ENCODE measurements at places on chromosomes 7 and 10.
A peak's percentile ranks its signal among the peaks of the same experiment; 100 is the strongest.

- DNase-seq = no peak
Measured at GRCh38 chr10:118213436-118213835, 128.7 kb downstream of the FAM204A start.

- no peak for DNase-seq
Measured at GRCh38 chr10:1467334-1468076, 269.8 kb downstream of the ADARB2 start.

- no peak for DNase-seq
Measured at GRCh38 chr10:119701861-119702260, 24.0 kb upstream of the INPP5F start.

- DNase-seq = no peak
Measured at GRCh38 chr7:152467225-152467624, 31.4 kb upstream of the KMT2C start.

- no peak for DNase-seq
Measured at GRCh38 chr7:77771901-77772300, 26.3 kb downstream of the TMEM60 start.

GRCh38 chr7:66142334-66142733, 27.7 kb downstream of the CRCP start:
- no peak for DNase-seq

- no peak for DNase-seq
Measured at GRCh38 chr10:130357226-130357625, 221.0 kb downstream of the GLRX3 start.

- DNase-seq = no peak
Measured at GRCh38 chr7:140989068-140989467, 25.7 kb downstream of the MRPS33 start.

DNA sequence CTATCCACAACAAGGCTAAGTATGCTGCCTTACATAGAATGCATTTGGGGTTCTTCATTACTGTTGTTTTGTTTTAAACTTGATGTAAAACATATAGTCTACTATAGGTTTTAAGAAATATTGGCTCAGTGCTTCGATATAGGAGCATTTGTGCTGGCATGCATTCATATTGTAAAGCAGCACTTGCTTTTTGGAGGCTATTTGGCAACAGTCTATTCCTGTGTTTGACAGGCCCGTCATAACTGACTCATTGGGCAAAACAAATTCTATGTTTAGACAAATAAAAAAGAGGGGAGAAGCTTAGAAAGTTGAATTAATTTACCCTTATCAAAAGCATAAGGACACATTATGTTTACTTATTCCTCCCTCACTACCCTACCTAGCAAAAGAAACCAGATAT, 38.4 kb upstream of the PLXDC2 start:
- no peak for DNase-seq

DNA sequence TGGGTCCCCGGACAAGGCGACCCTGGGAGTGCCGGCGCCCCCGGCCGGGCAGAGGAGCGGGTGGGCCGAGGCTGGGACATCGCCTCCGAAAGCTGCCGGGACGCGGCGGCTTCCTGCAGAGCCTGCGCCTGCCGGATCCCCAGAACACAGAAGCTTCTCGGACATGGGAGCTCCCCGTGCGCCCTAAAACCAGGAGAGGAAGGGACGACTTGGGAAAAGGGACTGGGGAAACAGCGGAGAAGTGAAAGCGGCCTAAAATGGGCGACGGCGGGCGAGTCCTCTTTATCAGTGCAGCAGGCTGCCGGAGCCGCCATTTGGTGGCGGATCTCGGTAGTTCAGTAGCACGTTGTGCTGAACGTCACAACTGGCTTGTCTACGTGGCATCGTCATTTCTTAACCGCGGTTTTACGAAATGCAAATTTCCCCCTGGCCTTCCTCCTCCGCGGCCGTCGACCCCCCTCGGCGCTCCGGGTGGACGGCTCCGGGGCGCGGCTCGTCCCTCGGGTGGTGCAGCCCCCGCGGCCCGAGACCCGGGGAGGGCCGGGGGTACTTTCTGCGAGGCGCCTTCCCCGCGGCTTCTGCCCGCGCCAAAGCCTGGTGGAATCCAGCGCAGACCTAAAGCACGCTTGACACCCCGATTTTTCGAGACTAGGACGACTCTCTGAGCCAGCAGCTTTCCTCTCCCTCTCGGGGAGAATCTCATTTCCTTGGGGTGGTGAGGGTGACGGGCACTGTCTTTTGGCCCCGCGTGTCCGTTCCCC, 9.9 kb upstream of the SPAG6 start:
- peak; percentile 31 for DNase-seq

GRCh38 chr7:19713676-19714075, 4.8 kb upstream of the POLR1F start:
- peak; percentile 36 for DNase-seq

GRCh38 chr10:103808780-103809179, 46.6 kb downstream of the SH3PXD2A start:
- DNase-seq = no peak

DNA sequence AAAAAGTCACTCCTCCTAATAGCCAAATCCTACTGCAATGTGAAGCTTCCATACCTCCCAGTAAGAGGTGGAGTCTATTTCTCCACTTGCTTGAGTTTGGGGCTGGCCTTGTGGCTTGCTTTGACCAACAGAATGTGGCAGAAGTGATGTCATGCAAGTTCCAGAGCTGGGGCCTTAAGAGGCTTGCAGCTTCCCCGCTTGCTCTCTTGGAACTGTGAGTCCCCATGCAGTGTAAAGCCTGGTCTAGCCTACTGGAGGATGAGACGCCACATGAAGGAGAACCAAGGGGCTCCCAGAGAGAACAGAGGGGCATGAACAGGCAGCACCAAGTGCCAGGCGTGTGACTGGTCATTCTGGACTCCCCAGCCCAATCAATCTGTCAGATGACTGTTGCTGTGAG, 58.6 kb upstream of the OPALIN start:
- no peak for DNase-seq

- DNase-seq = no peak
Measured at GRCh38 chr10:71776481-71776925, 3.2 kb upstream of the VSIR start.

- no peak for DNase-seq
Measured at GRCh38 chr7:96097835-96098234, 224.1 kb downstream of the SLC25A13 start.

DNA sequence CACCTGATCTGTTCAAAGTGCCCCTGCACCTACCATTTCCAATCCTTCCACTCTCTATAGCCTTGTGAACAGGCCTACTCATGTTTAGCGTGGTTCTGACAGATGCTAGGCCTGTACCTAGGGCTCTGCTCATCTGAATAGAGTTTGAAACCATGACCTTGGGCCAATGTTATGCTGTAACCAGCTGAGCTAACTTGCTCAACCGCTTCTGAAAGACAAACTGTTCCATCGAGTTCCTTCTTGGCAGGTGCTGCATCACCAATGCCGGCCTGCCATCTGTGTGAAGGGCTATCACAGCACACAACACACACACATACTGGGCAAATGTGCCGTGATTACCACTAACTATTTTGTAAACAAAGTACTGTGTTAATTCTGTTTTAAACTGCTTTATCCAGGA, 419.0 kb upstream of the GALNT17 start:
- DNase-seq = no peak

DNA sequence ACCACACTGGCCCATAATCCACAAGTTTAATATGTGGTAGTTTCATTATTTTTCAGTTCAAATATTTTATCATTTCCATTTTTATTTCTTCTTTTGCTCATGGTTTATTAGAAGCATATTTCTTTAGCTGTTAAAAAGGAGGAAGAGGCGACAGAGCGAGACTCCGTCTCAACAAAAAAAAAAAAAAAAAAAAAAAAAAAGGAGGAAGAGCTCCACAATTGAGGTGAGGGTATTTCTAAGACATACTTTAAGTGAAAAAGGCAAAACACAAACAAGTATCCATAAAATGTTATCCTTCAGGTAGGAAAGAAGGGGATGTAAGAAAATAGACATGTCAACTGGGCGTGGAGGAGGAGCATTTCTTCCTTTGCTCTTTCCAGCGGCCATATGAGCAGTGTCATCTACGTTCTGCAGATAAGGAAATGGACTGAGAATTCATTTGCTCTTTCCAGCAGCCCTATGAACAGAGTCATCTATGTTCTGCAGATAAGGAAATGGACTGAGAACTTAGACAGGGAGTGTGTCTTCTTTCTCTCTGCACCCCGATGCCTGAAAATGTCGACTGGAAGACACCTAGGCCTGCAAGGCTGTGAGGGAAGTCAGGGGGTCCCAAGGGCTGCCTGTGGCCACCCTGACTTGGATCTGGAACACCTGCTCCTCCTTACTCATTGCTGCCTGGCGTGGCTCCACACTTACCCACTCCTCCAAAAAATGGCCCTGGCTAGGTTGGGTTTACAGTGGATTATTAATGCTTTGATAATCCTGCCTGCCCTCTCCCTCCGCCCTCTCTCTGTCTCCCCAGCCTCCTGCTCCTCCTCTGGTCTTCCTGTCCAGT, 18.9 kb upstream of the RAMP3 start:
- DNase-seq = no peak

DNA sequence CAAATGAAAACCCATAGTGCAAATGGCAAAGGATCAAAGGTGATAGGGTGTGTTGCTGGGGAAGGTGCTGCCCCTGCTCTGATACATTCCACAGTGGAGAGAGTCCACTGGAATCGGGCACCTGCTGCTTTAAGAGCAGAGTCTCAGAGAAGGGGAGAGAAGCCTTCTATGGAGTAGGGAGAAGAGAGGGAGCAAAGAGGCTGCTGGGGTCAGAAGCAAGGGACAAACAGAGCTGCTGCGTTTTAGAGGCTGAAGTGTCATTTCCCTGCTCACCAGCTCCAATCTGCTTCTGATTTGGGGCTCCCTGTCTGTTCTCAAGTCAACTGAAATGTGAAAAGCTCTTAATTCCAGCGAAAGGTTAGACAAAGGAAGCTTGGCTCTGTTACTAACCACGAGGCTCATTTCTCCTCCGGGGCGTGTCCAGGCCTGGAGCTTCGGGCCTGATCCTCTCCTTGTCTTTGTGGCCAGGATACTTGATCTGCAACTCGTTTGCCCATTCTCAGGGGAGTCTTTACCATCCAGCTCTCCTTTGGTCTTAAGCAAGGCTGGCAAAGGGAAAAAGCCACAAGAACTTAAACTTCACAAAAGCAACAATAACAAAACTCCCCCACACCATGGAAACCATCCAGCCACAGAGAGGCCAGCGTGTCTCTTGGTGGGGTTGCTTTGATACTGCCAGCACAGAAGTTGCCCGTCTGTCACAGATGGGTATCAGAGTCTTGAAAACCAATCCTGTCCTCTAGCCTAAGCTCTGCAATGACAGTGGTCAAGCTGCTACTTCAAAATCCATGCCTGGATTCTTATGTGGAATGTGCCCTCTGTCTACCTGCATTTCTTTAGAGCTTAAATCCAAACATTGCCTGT, 692.6 kb downstream of the SUGCT start:
- DNase-seq = no peak

DNA sequence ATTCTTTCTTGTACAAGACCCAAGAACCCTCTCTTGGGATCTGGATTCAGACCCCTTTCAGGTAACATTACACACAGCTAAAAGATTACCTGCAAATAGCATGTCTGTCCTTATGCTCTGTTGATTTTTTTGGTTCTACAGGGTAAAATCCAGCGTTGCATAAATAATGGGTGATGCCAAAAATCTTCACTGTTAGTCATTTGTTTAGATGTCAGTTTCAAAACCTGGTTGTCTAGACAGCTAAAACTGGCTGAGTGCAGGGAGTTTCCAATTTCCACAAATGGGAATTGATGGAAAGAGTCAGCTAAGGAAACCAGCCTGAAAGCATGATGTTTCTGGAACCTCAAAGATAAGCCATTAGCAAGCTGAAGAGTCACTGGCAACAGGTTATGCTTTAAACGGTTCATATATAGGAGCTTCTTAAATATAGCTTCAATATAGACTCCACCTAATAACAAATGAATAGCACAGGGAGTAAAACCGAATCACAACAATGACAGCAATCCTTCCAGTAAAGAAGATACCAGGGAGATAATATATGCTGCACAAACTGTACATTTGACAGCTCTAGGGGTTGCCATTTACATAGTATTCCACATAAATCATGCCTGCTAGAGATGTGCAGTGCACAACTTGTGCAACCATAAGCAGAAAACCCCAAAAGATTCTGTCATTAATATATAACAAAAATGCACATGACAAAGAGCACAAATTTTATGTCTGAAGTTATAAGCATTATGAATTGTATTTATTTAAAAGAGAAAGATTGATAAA, 20.4 kb downstream of the CCDC71L start:
- DNase-seq = no peak

DNA sequence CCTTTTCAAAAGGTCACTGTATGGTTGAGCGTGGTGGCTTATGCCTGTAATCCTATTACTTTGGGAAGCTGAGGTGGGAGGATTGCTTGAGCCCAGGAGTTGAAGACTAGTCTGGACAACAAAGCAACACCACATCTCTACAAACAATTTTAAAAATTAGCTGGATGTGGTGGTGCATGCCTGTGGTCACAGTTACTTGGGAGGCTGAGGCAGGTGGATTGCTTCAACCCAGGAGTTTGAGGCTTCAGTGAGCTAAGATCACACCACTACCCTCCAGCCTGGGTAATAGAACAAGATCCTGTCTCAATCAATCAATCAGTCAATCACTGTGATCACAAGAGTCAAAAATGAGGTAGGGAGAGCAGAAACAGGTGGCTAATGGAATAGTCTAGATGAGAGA, 97.0 kb downstream of the SUGCT start:
- no peak for DNase-seq

- no peak for DNase-seq
Measured at GRCh38 chr7:50662996-50663395, 97.8 kb upstream of the DDC start.

- no peak for DNase-seq
Measured at GRCh38 chr10:50601974-50602373, 21.8 kb downstream of the SGMS1 start.

DNA sequence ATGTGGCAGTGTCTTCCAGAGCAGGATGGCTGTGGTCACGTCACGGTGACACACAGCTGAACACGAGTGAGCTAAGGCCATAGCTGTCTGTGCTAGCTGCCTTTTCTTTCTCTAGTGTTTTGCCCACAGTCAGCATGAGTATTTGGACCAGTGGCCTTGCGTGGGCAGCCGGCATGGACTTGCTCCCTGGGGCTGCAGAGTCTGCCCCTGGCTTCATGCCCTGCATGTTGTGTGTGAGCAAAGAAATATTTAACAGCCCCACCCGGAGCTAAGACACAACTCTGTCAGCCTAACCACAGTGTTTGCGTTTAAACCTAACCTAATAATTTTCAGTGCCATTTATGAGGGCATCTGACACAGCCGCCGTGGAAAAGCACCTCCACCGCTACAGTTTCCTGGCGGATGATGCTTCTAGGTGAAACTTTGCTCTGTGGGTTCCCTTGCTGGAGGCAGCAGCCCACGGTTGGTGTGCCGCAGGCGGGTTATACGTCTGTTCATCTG, 14.6 kb downstream of the CHST12 start:
- DNase-seq = no peak

DNA sequence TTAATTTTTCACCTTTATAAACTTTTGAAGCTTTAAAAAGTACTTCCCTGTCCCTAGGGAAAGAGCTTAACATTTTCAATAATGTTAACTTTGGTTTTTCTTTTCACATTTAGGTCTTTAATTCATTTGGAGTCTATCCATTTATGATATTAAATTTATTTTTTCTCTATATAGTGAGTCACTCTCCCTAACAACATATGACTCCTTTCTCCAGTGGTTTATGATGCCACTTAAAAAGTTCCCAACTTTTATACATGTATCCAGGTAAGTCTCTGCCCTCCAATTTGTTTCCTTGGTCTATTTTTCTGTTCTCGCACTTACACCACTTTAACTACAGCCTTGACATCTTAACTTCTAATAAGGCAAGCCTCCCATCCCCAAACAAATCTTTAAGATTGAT, 3.5 kb downstream of the CACUL1 start:
- no peak for DNase-seq

GRCh38 chr7:64951250-64951848, 39.5 kb downstream of the ZNF117 start:
- DNase-seq = no peak

GRCh38 chr10:71367271-71367670, 29.4 kb upstream of the CDH23 start:
- no peak for DNase-seq
